NAMALWA (cell line): ENCODE measurements at places on chromosomes 3 and 15.

GRCh38 chr15:74265046-74265639 lies 29.0 kb downstream of the CCDC33 start:
- peak; percentile 30 for DNase-seq

DNA sequence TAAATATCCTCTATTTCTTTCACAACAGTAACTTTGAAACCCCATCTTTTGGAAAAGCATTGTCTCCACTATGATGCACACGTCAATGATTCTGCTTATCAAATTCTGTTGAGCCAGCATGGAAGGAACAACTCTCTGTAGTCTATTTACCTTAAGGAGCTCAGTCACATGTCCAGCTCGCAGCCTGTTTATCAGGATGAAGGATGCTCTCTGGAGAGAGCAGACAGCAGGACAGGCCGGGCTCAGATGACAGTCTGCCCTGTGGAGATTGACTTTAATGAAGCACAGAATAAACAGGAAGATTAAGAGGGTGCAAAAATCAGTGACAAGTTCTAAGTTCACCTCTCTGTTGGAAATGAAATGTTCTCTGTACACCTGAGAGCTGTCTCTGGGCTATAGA lies 30.6 kb upstream of the MNS1 start:
- no peak for DNase-seq

GRCh38 chr3:141894524-141895176 lies 18.2 kb downstream of the ATP1B3 start:
- no peak for DNase-seq

GRCh38 chr3:187567661-187568121 lies 102.5 kb downstream of the SST start:
- no peak for DNase-seq

GRCh38 chr3:175969456-175969855 lies 1110.3 kb downstream of the NAALADL2 start:
- DNase-seq = no peak

GRCh38 chr3:122104515-122105194 lies 49.5 kb downstream of the CD86 start:
- DNase-seq = no peak

GRCh38 chr3:155242342-155242741 lies 51.1 kb downstream of the STRIT1 start:
- no peak for DNase-seq

DNA sequence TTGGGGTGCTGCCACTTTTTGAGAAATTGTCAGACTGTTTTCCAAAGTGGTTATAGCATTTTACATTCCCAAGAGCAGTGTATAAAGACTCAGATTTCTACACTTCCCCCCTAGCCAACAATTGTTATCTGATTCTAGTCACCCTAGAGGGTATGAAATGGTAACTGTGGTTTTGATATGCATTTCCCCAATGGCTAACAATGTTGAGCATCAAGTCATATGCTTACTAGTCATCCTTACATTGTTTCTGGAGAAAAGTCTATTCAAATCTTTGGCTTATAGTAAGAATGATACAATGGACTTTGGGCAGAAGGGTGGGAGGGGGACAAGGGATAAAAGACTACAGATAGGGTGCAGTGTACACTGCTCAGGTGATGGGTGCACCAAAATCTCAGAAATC lies 73.3 kb downstream of the CSNK1G1 start:
- no peak for DNase-seq

DNA sequence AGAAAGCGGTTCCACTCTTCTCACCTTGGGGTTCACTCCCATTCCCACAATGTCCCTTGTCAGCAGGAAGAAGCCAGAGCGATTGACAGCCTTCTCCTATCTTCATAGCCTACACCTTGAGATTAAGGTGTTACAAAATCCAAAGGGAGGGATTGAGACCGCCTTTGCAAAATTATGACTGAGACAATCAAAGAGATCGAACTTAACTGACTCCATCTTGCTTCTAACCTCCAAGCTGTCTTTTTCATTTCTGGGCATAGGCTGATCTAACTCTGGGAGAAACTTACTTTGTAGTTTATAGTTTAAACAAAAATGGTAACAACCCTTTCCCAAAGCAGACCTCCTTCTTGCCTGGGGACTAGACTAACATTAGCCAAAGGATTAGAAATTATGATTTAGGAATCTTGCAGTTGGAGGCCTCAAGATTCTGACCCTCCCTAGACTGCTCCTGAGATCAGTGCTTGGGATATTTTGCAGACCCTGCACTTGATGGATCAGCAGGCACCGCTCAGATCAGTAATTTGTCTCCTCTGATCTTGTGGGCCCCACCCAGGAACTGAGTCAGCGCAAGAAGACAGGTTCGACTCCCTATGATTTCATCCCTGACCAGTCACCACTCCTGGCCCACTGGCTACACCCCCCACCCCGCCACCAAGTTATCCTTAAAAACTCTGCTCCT lies 40.0 kb downstream of the PAQR5 start:
- DNase-seq = no peak

DNA sequence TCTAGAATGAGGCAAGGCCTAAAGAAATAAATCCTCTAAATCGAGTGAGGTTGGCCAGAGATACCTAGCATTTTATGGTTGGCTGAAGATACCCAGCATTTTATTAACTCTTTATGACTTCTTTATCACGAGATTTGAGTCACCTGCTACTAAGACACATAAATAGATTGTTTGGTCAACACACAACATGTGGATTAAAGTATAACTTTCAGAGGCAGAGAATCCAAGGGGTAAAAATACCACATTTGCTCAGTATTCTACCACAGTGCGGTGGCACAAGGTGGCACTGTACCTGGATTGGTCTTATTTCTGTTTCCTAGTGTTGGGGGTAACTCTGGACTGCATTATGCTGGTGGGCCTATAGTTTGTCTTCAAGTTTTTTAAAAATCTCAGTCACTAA lies 27.0 kb upstream of the VILL start:
- DNase-seq = no peak

GRCh38 chr3:126621627-126622345 lies 33.1 kb downstream of the TXNRD3 start:
- DNase-seq = no peak

DNA sequence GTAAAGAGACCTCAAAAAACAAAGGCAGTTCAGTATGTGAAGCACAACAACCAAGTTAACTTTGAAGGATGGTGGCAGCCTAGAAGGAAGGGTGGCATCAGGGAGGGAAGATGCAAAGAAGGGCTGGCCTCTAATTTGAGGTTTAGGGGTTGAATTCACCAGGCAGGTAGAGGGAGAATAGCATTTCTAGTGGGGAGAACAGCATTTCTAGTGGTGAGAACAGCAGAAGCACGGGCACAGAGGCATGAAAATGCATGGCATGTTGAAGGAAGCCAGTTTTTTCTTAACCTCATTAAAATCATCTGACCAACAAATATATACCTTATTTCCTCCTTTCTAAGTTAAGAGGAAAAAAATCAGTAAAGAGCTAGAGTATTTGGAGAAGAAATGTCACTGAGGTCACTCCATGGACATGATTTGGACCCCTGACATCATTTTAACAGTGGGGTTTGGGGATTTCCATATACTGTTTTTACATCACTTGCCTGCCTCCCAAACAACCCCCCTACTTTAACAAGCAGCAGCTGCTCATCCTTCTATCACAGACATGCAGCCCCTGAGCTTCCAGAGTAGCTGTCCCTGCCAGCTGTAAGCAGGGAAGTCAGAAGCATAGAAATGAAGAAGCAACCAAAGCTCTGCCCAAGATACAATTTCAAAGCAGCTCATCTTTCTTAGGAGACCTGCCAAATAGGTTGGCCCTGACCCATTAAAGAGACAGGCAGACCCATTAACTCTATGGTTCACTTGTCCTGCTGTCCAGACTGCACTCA lies 2.4 kb upstream of the POPDC2 start:
- no peak for DNase-seq

DNA sequence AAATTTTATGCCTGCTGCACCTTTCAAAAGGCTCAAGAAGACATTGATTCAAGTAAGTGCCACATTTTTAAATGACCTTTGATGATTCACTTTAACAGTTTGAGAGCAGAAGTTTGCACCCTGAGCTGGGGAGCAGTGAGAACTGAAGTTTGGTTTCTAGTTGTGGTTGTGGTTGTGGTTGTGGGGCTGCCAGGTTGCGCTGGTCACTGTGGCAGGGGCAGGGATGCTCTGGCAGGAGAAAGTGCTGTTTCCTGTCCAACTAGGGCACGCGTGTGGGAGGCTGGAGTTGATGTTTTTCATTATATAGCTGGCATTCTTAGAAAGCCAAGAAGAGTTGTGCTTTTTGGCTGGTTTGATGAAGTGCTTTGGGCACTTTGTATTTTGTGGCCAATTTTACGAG lies 339.7 kb upstream of the NR2F2 start:
- no peak for DNase-seq

GRCh38 chr3:17942856-17943255 lies 200.4 kb upstream of the TBC1D5 start:
- no peak for DNase-seq

GRCh38 chr3:165538166-165538565 lies 299.1 kb downstream of the BCHE start:
- DNase-seq = no peak
